ENCODE measurements at places on chromosomes 4 and X.

GRCh38 chr4:185215261-185215660, 5.9 kb downstream of the SNX25 start:
- DNase-seq = no peak

- no peak for DNase-seq
Measured at GRCh38 chr4:96039803-96040436, 200.0 kb downstream of the PDHA2 start.

GRCh38 chrX:114800719-114801118, 216.7 kb downstream of the IL13RA2 start:
- no peak for DNase-seq

GRCh38 chrX:39665830-39666518, 431.8 kb downstream of the BCOR start:
- no peak for DNase-seq

- no peak for DNase-seq
Measured at GRCh38 chrX:78619834-78620233, 39.3 kb downstream of the RTL3 start.

DNA sequence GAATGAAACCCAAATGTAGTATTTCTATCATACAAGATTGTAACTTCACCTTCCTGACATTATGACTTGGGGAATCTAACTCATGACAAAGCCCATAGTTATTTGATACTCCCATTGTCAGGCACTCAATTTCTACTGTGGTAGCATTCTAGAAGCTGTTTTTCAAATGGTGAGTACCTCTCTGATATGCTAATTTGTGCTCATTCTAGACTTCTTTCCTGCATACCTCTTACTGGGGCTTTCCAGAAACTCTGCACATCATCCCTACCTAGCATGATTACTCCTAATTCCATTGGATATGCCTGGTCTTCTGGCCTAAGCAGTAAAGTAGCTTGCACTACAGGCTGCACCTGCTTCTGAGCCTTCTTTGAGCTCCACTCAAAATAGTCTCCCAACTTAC, 50.4 kb upstream of the TMEM184C start:
- no peak for DNase-seq

GRCh38 chr4:8370835-8371595, 69.5 kb downstream of the ACOX3 start:
- DNase-seq = no peak

DNA sequence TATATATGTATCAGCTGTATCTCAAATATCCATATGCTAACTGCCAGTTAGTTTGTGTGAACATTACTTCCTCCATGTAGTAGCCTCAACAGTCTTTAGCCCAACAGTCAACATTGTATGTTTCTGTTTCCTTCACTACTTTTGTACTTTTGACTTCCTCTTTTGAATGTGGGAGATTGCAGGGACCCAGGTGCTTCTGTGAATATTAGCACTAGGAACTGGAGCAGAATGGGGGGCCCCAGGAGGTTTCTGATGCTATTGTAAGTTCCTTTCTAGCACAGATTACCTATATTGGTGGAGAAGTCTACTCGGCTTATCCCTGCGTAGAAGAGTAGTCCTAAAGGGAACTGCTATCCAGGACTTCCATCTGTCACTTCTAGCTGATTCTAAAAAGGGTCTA, 2.3 kb downstream of the PLAC8 start:
- DNase-seq = no peak

GRCh38 chr4:88457307-88458103, 586 bp downstream of the HERC5 start:
- no peak for DNase-seq

DNA sequence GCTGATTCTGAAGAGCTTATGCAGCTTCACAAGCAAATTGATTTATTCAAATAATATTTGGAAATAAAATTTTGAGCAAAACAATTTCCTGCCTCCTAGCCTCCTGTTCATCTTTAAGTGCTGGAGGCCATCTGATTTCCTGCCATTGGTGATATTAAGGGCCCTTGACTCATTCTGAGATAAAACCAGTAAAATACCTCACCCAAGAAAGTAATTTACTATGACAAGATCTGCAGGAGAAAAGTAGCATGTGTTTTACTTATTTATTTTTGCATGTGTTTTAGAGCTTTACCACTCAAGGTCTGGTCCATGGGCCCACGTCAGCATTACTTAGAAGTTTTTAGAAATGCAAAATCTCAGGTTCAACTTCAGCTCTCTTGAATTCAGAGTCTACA, 67.7 kb downstream of the DCLK2 start:
- DNase-seq = no peak

GRCh38 chr4:149645790-149646189, 169.9 kb downstream of the IQCM start:
- no peak for DNase-seq

DNA sequence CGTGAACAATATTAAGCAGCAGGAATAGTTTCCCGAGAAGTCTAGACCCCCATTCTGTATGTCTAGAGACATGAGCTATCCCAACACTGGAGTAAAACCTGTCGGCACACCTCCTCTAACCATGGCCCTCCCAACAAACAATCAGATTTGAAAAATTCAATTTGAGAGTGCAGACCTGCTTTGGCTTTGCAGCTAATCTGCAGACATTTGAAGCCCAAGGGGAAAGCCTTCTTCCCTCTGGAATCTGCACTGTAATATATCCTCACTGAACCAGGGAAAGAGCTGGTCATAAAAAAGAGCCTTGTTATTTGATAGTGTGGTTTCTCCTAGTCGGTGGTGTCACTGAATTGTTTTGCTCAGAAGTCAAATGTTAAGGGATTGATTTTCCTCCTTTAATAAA, 44.6 kb upstream of the KLHL34 start:
- no peak for DNase-seq

DNA sequence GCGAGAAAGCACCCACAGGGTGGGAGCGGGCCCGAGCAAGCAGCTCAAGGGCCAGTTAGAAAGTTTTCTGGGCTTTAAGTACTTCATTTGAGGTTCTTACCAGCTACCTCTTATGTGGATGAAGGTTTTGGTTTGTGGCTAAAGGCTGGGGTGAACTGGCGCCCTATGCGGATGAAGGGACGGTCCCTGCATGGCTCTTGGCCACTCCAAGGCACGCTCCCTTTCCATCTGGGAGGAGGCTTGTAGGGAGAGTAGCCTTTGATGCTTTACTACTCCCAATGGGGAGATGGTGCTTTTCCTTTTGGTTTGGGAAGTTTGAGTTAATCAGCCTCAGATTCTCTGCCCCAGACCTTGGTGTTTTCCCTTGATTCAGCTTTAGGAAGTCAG, 17.7 kb downstream of the MRFAP1 start:
- DNase-seq = no peak

- no peak for DNase-seq
Measured at GRCh38 chr4:8231551-8232049, 32.5 kb downstream of the SH3TC1 start.

- DNase-seq = no peak
Measured at GRCh38 chr4:156113138-156113765, 159.6 kb upstream of the CTSO start.

- DNase-seq = no peak
Measured at GRCh38 chr4:150720973-150721518, 139.1 kb downstream of the MAB21L2 start.

- DNase-seq = no peak
Measured at GRCh38 chr4:534101-534575, 35.1 kb downstream of the PIGG start.

- no peak for DNase-seq
Measured at GRCh38 chrX:38484607-38485498, 76.5 kb upstream of the TSPAN7 start.

GRCh38 chr4:142435599-142436235, 410.4 kb downstream of the INPP4B start:
- no peak for DNase-seq

GRCh38 chr4:44056721-44057151, 391.9 kb downstream of the KCTD8 start:
- no peak for DNase-seq

GRCh38 chr4:108371282-108371681, 202.6 kb upstream of the LEF1 start:
- DNase-seq = no peak

GRCh38 chr4:24260923-24261564, 323.3 kb downstream of the DHX15 start:
- DNase-seq = no peak

DNA sequence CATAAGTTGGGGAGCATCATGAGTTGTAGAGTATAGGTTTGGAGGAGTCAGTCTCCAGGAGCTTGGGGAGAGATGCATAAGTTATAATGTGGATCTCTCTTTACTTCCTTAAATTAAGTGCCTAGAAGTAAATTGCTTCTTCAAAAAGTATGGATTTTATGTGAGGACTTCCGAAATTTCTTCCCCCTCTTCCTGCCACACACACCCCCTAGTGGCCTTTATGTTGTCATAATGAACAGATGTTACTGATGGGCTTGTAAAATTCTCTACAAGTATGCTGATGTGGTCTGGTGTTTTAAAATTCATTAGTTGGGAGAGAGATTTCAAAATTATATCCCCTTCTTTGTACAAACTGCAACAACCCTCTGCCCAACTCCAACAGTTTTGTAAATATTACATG, 2.3 kb upstream of the METTL14 start:
- DNase-seq = no peak

DNA sequence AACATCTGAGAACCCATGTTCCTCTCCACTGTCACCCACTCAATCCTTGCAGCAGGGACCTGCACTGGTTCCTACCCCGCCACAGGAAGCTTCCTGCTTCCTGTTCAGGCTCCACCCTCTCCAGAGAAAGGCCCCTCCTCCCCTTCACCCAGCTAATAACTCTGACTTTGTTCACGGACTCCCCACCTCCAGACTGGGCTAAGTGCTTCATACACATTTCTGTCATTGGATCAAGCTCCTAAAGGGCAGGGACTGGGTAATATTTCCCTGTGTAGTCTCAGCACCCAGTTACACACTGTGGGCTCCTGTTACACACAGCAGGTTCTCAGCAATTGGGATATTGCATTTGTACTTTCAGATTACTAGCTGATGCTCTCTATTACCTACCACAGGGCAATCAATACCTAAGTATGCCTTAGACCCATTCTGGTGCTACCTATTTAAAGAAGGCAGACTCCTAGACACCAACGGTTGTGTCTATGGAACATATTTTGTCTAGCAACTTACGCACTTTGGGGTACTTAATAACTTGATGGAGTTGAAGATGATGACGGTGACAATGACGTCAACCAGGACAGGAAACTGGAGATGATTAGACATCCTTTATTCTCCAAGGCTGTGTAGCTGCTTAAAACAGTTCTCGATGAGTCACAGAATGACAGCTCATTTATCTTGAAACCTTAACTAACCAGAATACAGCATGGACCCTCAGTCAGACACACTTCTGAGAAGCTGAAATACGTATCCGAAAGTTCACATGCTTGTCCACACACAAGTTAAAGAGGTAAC, 58.1 kb downstream of the MAML3 start:
- no peak for DNase-seq

DNA sequence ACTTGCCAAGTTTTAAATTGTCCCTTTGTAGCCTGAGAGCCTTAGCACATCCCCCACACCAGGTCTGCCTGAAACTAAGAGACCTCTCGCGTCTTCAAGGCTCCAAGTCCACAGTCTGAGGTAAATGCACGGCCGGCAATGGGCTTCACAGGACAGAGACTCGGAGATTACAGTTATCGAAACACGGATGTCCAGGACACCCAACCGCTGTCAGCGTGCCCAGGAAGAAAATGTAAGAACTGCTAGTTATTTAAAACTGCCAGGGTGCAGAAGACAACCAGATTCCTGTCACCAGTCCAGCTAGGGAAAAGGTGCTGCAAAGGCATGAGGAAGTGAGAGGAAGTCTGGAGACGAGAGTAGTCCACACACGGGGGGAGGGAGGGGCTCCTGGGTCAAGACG, 28.9 kb downstream of the ZNF827 start:
- no peak for DNase-seq

DNA sequence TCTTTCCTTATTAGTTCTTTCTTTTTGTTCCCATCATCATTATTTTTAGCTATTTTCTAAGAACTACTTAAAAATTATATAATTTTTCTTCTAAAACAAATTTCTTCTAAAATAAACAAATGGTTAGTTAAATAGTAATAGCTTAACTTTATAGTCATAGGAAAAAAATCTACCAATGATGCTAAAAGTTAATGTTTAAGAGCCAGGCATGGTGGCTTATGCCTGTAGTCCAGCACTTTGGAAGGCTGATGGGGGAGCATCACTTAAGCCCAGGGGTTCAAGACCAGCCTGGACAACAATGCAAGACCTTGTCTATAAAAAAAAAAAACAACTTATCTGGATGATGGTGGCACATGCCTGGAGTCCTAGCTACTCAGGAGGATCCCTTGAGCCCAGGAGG, 127.1 kb upstream of the ANXA3 start:
- no peak for DNase-seq

DNA sequence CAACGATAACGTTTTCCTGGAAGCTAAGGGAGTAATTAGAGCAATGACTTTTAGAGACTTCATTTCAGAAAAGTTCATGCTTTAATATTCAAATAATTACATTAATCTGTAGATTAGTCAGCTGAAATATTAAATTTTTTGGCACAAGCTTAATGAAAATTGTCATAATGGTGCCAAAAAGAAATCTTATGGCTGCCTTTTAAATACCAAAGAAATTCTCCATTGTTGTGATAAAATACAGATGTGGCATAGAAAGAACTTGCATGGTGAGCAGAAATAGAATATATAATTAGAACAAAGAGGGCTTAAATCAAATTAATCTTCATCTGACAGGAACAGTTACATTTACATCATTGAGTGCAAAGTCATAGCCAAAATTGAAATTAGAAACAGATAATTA, 263.5 kb downstream of the AFF2 start:
- no peak for DNase-seq

- peak; percentile 23 for DNase-seq
Measured at GRCh38 chr4:164977243-164978164, at the start of gene TRIM61. TSS of gene TRIM61 (minus strand) at chr4:164977657. CDS start at chr4:164970002, 7,655 bp downstream.

DNA sequence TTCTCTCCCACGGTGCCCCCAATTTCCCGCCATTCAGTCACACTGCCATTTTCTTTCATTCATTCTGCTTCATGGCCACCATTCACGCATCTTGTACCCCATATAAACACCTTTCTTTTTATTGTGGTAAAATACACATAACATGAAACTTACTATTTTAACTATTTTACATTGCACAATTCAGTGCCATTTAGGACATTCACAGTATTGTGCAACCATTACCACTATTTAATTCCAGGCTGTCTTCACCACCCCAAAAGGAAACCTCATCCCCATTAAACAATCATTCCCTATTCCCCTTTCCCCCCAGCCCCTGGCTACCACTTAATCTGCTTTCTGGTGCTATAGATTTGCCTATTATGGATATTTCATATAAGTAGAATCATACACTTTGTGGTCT, 15.9 kb downstream of the SPACA5 start:
- no peak for DNase-seq
